ENCODE measurements at places on chromosomes 1 and 21.

GRCh38 chr1:160868141-160868540 lies 5.5 kb upstream of the CD244 start:
- peak; percentile 22 for DNase-seq

- peak; percentile 87 for DNase-seq
Observed at GRCh38 chr1:159161001-159161718, 10.3 kb upstream of the CADM3 start.

DNA sequence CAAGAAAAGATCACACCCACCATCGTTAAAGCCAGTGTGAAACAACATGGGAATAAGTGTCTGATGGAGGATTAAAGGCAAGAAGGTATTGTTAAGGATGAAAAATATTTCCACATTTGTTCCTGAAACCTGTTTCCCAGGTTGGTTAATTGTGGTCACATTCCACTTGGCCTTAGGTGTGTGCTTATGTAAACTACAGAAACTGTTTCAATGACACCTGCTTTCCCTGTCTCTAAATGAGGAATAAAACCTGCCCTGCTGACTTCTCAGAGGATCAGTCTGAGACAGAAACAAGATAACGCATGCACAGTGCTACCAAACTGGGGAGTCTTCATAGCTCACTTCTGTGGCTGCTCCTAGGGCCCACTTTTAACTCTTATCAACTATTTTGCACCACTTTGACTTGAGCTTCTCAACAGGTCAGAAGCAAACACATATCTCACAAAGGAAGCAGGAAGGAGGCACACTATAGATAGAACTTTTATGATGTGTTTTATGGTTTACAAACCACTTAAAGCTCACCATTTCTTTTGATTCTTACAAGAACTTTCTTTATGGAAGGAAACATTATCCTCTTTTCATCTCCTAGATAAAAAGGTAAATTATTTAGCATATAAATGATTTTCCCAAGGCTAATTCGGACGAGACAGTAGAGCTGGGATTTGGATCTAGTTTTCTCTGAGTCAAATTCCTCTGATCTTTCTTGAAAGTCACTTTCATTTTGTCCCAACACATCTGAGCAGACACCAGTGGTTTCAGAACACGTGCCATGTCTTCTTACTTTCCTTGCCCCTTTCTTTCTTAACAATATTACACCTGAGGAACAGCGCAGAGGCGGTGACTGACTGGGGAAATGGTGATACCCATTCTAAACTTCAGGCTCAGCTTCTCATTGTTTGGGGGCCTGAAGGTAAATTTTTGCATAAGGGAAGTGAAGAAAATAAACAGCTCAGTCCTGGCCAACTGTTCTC lies 33.4 kb downstream of the CYP2J2 start:
- DNase-seq: no peak

- peak; percentile 3 for DNase-seq
Observed at GRCh38 chr1:183783342-183783741, 21.6 kb upstream of the RGL1 start.

DNA sequence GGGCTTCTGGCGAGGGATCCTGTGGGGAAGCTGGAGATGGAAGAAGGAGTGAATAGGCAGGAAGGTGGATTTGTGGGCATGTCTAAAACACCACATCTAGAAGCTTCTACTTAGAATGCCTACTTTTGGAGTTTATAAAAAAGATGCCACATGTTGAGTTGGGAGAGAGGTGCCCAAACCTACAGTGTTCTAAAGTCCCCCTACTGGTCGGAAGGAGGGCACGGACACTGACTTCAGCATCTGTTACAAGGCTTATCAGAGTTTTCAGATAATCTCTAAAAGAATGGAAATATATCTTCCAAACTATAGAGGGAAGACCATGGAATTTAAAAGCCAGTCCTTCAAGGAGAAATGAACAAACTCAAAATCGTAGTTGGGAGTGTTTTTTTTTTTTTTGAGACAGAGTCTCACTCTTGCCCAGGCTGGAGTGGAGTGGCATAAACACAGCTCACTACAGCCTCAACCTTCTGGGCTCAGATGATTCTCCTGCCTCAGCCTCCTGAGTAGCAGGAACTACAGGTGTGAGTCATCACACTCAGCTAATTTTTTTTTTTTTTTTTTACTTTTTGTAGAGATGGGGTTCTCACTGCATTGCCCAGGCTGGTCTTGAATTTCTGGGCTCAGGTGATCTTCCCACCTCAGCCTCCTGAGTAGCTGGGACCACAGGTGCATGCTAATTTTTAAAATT lies 14.8 kb downstream of the IBA57 start:
- no peak for DNase-seq

- no peak for DNase-seq
Observed at GRCh38 chr21:44952116-44952928, 12.5 kb downstream of the SLX9 start.

- DNase-seq: no peak
Observed at GRCh38 chr21:14918527-14918926, 146.3 kb downstream of the NRIP1 start.
